ENCODE measurements at places on chromosomes 7 and 10.

GRCh38 chr7:451255-452225 lies 68.1 kb downstream of the PDGFA start:
- DNase-seq, result no peak

DNA sequence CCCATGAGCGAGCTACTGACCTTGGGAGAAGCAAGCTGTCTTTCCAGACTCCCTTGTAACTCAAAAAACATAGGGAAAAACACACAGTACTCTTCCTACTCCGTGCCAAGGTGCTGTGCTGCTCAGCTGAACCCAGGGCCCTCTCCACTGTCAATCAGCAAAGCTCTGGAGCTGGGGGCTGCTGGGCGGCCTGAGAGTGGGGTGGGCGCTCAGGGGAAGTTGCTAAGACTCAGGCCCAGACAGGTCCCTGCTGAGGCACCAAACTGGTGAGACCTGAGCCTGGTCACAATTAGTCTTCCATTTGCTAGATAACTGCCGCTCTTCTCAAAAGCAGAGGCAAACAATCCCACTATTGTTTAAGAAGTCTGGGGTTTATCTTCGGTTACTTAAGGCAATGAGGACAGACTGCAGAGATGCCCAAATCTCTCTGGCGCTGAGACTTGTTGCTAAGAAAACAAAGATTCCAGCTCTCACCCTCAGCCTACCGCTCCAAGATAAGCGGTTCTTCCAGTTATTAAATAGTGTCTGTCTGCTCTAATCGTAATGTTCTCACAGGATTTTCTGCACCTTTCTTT lies 22.0 kb downstream of the STEAP1B start:
- DNase-seq, result no peak

GRCh38 chr7:85600395-85600794 lies 413.5 kb upstream of the SEMA3D start:
- DNase-seq, result no peak

- DNase-seq, result no peak
These were observed 11.6 kb downstream of the PDLIM1 start for GRCh38 chr10:95279042-95279820.

DNA sequence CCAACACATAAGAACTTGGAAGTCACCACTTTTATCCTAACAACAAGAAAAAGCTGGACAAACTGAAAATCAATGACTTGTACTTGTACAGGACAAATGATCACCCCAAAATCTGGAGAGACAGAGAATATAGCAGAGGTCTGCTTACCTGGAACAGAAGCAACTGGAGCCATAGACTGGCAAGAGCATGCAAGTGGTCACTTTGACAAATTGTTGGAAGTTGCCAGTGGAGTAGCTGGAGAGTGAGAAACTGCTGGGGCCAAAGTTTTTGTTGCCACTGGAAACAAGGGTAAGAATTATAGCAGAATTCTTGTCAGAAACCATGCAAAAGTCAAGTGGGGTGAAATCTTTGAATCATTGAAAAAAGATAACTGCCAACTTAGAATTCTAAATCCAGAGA lies 35.2 kb downstream of the NPY start:
- no peak for DNase-seq

DNA sequence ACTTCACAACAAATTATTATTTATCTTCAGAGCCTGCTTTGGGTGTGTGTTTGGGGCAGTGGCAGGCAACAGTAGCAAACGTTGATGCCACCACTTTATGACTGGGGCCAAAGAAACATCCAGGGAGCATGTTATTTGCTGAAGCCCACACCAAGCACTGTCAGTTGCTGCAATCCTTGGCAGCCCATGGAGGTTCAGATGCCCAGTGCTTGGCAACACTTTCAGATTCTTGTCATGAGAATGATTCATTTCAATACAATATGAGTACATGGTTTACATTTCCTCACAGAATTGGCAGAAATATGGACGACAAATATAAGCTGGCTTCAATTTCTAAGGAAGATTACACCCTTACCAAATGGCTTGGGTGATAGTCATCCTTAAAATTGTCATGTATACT lies 46.5 kb upstream of the GLI3 start:
- no peak for DNase-seq

DNA sequence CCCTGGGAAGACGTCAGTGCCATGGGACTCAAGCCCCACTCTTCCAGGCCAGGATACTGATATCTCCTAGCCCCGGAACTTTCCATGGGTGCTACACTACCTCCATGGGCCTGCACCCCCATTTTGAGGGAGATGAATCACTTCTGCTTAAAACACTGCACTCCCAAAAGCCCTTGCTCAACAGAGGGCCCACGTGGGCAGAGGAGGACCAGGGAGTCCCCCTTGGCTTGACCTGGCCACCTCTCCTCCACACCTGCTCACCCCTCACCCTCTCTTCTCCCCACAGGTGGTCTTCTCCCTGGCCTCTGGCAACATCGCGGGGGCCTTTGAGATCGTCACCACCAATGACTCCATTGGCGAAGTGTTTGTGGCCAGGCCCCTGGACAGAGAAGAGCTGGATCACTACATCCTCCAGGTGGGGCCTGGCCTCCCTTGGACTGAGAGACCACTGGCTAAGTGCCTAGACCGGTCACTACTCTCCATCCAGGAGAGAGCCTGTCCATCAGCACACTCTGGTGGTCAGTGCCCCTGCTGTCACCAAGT lies 19.9 kb upstream of the C10orf105 start:
- no peak for DNase-seq

GRCh38 chr10:27464993-27465392 lies 39.1 kb upstream of the RAB18 start:
- no peak for DNase-seq

GRCh38 chr7:65448816-65449504 lies 75.3 kb downstream of the ZNF92 start:
- no peak for DNase-seq

- DNase-seq, result no peak
These were observed 12.8 kb downstream of the TRDMT1 start for GRCh38 chr10:17188644-17189172.

DNA sequence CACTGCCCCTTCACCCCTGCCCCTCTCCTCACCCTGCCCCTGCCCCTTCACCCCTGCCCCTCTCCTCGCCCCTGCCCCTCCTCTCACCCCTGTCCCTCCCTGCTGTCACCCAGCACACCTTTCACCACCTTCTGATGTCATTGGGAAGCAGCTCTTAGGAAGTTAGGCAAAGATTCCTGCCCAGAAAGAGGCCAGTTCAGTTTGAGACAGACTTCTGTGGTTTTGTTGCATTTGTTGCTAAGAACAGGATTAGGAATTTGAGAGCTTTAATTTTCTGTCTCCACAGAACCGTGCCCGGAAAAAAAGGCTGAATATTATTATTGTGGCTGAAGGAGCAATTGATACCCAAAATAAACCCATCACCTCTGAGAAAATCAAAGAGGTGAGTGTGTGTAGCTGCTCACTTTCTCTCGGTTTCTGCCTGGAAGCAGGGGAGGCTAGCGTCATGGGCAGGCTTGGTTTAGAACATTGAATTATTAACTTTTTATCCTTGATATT lies 39.6 kb downstream of the PFKP start:
- no peak for DNase-seq

GRCh38 chr7:15794801-15795200 lies 108.3 kb upstream of the MEOX2 start:
- DNase-seq, result no peak

- DNase-seq, result no peak
These were observed 441.8 kb upstream of the MKI67 start for GRCh38 chr10:128568041-128568440.

DNA sequence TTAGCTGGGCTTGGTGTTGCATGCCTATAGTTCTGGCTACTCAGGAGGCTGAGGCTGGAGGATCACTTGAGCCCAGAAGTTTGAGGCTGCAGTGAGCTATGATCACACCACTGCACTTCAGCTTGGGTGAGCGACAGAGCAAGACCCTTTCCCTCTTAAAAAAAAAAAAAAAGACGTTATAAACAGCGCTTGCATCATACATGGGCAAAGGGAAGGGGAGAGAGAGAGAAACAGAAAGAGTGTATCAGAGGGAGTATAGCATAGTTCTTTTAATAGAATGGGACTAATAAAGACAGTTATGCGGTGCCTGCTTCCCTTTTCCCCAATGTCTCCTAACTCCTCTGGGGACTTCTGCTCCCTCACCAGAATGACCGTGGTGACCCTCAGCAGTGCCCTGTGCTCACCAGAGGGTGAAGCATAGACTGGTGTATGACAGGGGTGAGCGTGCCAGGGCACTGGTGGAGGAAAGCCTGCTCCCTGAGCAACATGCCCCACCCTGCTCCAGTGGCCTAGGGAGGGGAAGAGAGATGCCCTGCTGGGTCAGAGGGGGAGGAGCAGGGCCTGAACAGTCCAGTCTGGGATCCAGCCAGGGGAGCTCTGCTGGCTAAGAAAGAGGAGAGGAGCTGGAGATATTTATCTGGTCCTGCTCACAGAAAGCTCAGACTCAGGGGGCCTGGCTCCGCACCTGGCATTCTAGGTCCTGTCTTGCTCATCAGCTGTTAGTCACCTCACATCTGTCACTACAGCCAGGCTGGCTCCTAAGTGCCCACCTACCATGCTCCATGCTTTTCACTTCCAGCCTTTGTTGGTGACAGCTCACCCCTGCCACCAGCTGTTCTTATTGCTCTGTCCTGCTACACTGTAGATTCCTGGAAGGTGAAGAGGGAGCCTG lies 2.2 kb downstream of the PDZD7 start:
- DNase-seq, result no peak

DNA sequence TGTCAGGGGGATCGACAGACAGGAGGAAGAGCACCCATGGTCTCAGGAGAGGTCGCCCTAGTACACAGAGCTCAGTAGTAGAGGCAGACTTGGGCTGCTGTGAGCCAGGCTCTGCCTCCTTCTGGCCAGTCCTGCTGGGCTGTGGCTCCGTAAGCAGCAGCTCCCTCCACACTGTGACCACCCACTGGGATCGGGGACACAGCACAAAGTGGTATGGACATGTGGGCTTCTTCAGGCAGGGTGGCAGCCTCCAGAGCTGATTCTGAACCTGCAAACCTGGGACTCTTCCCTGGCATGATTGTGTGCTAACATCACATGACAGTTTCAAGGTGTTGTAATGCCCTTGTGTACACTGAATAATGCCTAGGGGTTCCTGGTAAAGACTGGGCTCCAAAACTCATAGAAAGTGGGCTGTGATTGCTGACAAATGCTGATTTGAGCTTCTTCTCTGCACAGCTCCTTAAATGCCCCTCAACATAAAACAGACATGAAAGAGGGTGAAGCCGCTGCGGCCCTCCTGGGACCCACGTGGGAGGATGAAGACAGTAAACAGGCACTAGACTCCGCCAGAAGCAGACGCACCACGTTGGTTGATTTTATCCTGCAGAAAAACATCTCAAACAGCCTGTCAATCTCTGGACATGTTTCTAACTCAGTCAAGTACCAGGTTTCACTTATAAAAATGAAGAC lies 76.7 kb downstream of the GPR26 start:
- no peak for DNase-seq

- DNase-seq, result no peak
These were observed 44.8 kb upstream of the FAM133B start for GRCh38 chr7:92634924-92635519.

- DNase-seq, result no peak
These were observed 288.9 kb downstream of the KLF6 start for GRCh38 chr10:3496138-3496537.

GRCh38 chr7:30863706-30864035 lies 48.0 kb upstream of the AQP1 start:
- no peak for DNase-seq

DNA sequence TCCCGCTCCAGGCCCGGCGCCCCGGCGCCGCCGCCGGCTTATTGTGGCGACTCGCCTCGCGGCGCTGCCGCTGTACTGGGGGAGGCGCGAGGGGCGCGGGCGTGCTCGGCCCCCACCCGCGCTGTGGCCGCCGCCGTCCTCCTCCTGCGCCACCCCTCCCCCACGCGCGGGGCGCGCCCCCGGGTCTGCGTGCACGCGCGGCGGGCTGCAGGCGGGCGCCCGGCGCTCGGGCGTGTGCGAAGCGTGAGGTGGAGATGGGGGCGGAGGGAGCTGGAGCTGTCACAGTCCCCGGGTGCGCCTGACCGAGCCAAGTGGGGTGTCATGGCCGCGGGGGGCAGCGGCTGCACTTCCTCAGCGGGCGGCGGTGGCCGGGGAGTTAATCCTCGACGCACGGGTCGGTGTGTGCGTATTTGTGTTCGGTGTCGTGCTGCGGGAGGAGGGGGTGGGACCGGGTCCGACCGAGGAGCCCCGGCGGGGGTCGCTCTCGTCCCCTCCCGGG lies 672 bp downstream of the LCOR start:
- DNase-seq, result peak; percentile 86
